ENCODE measurements at places on chromosomes 11 and 22.
A peak's percentile ranks its signal among the peaks of the same experiment; 100 is the strongest.

- DNase-seq: no peak
These were observed 377.6 kb downstream of the CADM1 start for GRCh38 chr11:115126515-115127208.

DNA sequence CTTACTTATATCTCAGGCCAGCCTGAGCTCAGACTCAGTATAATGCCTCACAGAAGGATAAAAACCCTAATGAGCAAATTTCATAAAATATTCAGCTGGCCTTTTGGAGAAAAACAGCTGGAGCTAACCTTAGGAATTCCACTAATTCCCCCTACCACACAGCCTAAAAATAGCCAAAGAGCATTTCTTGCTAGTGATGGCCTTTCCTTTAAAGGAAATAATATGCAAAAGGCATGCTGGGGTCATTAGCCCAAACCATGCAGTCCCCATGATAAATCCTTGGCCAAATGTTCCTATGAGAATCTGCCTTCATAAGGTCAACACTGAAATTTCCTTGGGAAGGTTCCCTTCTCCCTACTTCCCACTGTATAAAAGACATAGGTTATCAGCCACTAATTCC is 38.2 kb downstream of the SYTL2 start:
- peak; percentile 87 for DNase-seq

DNA sequence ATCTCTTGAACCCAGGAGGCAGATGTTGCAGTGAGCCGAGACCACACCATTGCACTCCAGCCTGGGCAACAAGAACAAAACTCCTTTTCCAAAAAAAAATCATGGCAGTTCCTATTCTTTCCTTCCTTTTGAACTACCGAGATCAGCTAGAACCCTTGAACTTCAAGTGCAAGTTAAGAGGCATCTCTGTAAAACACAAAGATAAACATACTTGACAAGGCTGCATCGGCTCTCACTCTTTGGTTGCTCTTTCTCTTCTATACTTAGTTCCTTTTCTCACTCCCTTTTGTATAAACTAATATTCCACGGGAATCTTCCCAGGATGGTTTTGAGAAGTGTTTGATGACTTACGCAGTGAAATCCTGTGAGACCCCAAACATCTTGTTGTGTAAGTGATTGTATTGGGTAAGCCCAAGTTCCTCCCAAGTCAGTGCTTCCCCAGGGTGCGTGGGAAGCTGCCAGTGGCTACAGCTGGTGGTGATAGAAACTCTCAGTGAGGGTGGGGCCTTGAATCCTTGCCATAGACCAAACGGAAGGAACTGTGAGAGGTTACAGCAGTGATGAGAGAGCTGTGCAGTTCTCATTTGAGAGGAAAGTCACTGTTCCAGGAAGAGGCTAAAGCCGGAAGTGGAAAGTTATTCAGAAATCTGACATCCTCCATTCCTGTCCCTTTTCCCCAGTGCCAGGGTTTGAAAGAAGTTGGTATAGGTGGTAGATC is 24.1 kb upstream of the CDC42EP2 start:
- peak; percentile 96 for DNase-seq

DNA sequence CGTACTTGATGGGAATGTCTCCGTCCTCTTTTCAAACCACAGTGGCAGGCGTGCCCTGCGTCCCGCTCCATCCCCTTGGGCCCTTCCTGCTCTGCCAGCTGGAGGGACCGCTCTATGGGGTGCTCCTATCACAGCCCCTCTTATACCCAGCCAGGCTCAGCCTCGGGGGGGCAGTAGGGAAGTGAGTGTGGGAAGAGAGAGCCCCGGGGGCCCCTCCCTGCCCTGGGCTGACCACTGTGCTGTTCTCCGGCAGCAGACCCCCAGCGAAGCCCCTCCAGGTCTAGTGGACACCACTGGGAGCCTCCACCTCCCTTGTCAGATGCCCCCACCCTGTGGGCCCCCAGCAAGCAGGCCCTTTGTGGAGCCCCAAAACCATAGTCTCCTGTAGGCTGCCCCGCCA is 572.5 kb downstream of the BRD1 start:
- no peak for DNase-seq

- DNase-seq: no peak
These were observed 10.3 kb downstream of the APOBEC3A start for GRCh38 chr22:38967451-38968450.

Data from fibroblast of skin of abdomen (primary cell).